ENCODE measurements at places on chromosomes 3 and 15.

- DNase-seq = no peak
Observed at GRCh38 chr3:59043391-59043790, 6.4 kb downstream of the CFAP20DC start.

DNA sequence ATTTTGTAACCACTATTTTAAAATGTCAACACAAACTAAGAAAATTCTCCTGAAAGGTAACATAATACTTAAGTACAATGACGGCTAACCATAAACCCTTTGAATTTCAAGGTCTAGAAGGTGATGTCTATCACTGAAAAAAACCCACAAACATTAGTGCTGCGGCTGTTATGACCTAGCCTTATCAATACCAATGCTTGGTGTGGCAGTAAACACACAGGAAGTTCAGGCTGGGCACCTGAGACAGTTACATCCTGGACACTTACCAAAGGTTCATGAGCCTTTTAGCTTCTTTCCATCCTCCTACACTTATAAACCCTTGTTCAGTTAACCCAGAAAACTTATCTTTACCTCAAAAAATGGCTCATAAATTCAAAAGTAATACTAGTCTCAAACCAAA is 5.8 kb downstream of the HSPBAP1 start:
- no peak for DNase-seq

- no peak for DNase-seq
Observed at GRCh38 chr3:178671791-178672190, 135.6 kb downstream of the KCNMB2 start.

- DNase-seq = no peak
Observed at GRCh38 chr15:59532770-59533379, 78.7 kb upstream of the GCNT3 start.
